ENCODE measurements at places on chromosomes 3 and 15.

GRCh38 chr15:79948761-79949160, 22.2 kb downstream of the BCL2A1 start:
- no peak for DNase-seq

- no peak for DNase-seq
Observed at GRCh38 chr15:34360298-34360697, 6.7 kb downstream of the LPCAT4 start.

DNA sequence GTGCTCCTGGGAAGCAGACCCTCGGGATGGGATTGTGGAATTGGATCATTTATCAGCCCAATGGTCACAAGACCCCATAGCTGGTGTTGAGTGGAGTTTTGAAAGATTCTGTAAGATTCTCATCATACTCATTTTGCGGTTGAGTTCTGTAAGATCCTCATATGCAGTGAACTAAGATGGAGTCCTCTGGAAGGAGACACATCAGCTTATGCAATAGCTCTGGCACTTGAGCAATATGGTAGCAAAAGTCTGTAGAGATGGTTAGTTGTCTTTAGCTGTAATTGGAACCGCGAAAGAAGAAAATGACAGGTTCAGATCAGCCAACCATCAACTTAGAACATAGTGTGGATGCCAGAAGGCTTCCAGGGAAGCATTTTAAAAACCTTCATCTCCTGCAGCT, 184.5 kb upstream of the TSC22D2 start:
- no peak for DNase-seq

DNA sequence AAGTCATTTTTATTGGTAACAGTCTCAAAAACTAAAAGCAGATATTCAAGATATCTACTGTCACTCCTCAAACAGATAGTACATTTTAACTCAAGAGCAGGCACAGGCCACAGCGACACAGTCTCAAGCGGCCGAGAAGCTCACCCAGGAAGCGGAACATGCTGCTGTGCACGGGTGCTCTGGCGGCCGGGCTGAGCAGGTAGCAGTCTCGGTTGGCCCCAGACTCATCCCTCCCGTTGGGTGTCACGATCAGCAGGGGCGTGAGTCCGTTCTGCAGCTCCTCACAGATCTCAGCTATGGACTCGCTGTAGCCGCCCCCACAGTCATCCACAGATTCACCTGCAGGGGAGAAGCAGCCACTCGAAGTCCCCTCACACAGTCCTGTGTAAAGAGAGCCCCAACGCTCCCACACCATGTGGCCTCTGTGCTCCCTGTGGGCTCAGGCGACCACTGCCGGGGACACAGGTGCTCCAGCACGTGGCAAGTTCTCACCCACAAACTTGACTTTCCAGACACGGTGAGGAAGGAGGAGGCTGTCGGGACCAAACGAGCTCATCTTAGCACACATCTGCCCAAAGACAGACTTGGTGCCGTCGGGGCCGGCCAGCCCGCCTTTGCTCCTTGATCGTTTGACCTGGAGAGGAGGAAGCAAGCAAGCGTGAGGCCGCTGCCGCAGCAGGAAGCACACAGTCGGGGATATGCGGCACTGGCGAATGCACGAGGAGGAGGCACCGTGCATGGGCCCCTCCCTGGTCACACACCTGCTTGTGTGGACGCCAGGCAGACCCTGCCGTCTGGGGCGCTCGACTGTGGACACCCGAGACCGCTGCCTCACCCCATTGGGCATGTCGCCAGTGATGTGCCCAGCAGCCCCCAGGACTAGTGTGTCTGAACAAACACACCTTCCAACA, 17.7 kb upstream of the OCA2 start:
- no peak for DNase-seq

DNA sequence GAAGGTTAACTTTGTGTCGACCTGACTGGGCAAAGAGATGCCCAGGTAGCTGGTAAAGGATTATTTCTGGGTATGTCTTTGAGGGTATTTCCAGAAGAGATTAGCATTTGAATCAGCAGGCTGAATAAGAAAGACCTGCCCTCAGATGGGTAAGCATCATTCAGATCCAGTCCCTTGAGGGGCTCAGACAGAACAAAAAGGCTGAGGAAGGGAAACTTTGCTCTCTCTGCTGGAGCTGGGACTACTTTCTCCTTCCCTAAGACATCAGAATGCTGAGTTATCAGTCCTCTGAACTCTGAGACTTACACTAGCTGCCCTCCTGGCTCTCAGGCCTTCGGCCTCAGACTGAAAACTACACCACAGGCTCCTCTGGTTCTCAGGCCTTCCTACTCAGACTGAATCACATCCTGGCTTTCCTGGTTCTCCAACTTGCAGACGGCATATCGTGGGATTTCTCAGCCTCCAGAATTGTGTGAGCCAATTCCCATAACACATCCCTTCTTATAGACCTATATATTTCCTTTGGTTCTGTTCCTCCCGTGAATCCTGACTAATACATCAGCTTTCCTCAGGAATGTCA, 982.9 kb downstream of the TUSC7 start:
- no peak for DNase-seq

- DNase-seq = no peak
Observed at GRCh38 chr15:53618461-53618860, 141.0 kb downstream of the WDR72 start.

GRCh38 chr15:38002883-38003477, 68.5 kb downstream of the TMCO5A start:
- DNase-seq = peak; percentile 53

- DNase-seq = no peak
Observed at GRCh38 chr15:57382215-57382614, 5.9 kb downstream of the CGNL1 start.

DNA sequence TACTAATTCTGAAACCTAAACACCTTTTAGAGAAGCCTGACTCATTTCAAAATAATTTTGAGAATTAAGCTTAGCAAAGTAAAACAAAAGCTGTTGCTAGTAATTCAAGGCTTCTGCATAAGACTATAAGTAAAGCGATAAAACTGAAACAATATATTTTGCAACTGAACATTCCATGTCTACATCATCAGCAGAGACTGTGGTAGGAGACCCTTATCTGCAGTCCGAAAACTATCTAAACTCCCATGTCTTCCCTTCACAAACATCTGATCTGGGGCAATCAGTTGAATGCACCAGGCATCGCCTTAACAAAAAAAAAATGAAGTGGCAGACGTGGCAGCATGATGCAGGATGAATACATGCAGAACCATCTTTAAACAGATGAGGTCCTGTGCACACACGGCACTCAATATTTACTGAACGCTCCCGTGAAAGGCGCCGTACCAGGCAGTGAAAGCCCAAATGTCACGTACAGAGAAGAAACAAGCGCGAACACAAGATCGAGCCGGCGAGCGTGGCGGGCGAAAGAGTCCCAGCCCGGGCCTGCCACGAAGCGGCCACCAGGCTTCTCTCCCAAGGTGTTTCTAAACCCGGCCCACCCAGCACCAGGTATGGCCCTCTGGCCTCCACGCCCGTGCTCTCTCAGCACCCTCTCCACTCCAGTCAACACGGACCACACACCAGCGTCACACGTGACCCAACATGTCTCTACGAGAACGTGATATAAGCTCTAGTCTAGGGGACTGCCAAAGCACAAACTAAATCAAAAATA, 63.0 kb downstream of the CHSY1 start:
- DNase-seq = peak; percentile 53

All from A172 (cell line).